ENCODE measurements at places on chromosomes 6 and 20.

GRCh38 chr6:104126315-104127005 is 733.3 kb downstream of the HACE1 start:
- ATAC-seq: no peak

GRCh38 chr6:2562721-2563451 is 187.8 kb downstream of the MYLK4 start:
- no peak for ATAC-seq

- ATAC-seq: no peak
Observed at GRCh38 chr6:69005199-69005598, 370.1 kb downstream of the ADGRB3 start.

DNA sequence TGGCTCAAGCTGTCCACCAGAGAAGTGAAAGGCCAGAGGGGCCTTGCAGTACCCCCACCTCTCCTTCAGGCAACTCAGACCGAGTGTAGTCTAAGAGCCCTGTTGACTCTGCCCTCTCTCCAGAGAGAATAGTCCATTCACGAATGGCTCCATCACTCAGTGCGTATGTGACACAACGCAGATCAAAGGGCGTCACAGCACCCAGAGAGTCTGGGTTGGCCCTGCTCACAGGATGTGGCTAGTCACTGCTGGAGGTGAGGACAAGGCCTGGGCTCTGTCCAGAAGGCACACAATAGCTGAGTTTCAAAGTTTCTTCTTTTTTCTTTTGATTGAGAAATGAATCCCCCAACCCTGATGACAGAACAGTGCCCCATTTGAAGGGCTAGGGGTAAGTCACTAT is 74.1 kb downstream of the TRMT11 start:
- ATAC-seq: no peak

DNA sequence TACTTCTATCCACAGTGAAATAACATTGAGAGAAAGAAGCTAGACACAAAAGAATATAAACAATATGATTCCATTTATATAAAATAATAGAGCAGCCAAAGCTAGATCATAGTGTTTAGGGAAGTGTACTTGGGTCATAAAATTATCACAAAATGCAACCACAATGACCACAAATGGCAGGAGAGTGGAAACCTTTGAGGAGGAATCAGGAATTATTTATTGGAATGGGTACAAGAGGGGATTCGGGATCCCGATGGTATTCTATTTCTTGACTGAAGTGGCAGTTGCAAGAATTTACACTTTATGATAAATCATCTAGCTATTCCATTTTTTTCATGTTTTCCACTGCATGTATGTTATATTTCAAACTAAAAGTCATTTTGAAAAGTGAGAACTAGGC is 76.1 kb downstream of the IPCEF1 start:
- no peak for ATAC-seq

DNA sequence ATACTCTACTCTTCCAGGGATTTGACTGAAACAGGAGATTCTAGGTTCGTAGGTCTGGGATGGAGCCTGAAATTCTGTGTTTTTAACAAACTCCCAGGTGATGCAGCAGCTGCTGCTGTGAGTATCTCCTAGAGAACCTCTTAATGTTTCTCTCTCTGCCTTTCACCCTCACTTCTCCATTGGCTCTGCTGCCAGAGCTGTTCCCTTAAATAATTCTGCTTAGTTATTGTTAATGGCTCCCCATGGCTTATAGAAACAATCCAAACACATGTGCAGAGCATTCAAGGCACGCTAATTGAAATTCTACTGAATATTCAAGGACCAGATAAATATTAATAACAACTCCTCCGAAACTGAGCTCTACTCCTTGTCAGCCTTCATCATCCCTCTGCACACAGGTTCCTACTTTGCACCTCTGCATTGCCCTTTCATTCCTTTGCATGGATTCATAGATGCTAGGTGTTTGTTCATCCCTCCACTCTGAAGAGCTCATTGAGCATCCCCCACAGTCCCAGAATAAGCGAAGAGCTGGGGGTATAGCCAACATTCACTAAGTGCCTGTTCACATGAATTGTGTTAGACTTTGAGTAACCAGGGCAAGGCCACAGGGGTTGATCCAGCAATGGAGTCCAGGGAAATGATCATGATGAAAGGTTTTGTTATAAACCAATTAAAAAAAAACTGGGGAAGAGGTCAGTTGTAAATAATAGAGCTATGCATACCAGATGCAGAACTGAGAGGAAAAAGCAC is 488.4 kb upstream of the JAG1 start:
- ATAC-seq: no peak

- no peak for ATAC-seq
Observed at GRCh38 chr6:21220271-21220987, 373.1 kb upstream of the SOX4 start.

Data from gastroesophageal sphincter (tissue), 4 donors.